ENCODE measurements at places on chromosomes 11 and 22.

GRCh38 chr11:17572359-17572690, 25.3 kb downstream of the OTOG start:
- DNase-seq, result no peak

DNA sequence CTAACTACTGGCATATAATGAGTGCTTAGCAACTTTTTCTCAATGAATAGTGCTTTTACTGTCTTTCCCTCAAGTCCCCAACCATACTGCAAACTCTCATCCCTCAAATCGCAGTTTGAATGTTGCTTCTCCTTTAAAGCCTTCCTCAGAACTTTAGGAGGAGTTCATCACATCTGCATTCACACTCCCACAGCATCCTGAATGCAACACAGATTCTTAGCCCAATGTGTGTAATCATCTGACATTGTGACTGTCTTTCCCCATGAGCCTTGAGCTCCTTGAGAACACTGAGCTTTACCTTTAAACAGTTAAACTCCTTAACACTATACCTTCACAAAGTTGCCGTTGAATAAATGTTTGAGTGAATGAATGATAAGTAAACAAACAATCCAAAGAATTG, 81.7 kb upstream of the FAM181B start:
- no peak for DNase-seq

- DNase-seq, result no peak
Observed at GRCh38 chr11:93169143-93169542, 28.6 kb downstream of the SLC36A4 start.

DNA sequence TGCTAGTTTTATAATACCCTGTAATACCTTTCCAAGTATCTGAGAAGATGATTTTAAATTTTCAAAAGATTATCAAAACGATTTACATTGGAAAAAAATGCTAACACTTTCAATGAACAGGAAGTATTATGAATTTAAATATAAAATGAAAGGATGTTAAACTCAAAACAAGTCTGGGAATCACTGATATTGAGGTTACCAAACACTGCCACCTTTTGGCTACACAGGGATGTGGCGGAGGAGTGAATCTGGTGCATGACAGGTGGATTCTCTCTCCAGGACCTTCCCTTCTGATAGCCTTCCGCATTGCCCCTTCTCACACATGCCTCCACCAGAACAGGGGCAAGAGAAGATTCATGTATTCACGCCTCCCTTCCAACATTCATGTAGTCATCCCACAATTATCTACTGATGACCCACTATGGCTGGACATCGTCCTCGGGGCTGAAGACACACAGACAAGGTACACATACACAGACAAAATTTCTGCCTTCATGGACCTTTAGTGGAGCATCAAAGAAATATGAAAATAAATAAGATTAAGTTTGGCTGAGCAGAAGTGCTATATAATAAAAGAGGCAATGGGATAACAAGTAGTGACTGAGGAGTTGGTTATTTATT, 34.7 kb downstream of the ATG16L2 start:
- DNase-seq, result peak; percentile 65

Data from CD4-positive, alpha-beta T cell treated with Interleukin-17A for 1 hour (primary cell).